Anterior cingulate cortex (tissue), 58 donors: ENCODE measurements at places on chromosomes 7 and 10.

DNA sequence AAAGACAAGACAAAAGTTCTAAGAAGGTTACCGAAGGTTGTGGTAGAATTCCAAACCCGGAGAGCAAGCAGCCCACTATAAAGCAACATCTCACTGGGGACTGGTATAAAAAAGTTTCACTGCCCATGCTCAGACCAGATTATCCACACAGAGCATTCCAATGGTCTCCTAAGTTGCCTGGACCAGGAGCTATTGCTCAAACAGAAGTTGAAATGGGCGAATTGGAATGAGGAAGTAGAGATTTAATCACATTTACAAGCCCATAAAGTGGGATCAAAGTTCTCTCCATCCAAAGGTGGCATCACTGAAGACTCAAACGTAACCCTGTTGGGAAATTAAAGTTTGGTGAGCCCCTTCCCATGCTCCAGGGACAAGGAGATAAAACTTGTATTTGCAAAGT lies 19.8 kb downstream of the OR2F1 start:
- DNase-seq: no peak

DNA sequence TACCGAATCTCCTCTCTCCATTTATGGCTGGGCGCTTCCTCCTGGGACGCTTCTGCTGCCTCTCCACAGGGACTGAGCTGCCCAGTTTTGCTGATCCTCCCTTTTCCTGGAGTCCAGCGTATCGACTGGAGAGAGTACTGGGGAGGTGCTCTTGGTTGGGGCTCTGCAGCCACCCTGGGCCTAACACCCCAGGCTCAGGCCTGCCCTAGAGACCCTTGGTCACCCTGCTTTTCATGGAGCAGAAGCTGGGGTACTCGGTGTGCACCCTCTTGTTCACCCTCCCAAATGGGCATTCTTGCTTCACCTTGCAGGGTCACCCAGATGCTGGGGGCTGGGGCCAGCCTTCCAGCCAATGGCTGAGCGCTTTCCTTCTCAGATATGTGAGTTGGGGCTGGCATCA lies 88.8 kb upstream of the RET start:
- no peak for DNase-seq

GRCh38 chr10:69048103-69048502 lies 39.8 kb upstream of the SRGN start:
- DNase-seq: no peak

GRCh38 chr10:4765428-4765827 lies 60.6 kb upstream of the AKR1E2 start:
- DNase-seq: no peak

GRCh38 chr10:101027106-101027720 lies 3.7 kb downstream of the PDZD7 start:
- DNase-seq: no peak

- no peak for DNase-seq
These were observed 9.4 kb upstream of the ZDHHC4 start for GRCh38 chr7:6567886-6568285.

DNA sequence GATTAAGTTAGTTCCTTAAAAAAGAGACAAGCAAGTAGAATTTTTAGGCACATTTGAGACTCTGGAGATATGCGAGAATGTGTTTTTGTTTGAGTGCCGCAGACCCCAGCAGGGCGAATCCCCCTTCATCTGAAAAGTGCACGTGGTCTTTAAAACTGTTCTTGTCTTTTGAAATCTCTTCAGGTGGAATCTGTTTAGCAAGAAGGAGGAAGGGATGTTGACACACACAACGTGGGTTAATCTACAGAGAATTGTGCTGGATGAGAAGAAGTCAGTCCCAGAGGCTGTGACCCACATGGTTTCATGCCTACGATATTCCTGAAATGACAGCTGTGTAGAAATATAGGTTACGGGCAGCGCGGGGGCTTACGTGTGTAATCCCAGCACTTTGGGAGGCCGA lies 27.1 kb upstream of the ZFAND2A start:
- DNase-seq: no peak
